CD4-positive, alpha-beta T cell treated with Interleukin-12 subunit alpha and Interleukin-12 subunit beta, for 1 hour (primary cell): ENCODE measurements at places on chromosomes 13 and 19.

GRCh38 chr19:16382775-16383543 is 58.3 kb downstream of the KLF2 start:
- peak; percentile 85 for DNase-seq

DNA sequence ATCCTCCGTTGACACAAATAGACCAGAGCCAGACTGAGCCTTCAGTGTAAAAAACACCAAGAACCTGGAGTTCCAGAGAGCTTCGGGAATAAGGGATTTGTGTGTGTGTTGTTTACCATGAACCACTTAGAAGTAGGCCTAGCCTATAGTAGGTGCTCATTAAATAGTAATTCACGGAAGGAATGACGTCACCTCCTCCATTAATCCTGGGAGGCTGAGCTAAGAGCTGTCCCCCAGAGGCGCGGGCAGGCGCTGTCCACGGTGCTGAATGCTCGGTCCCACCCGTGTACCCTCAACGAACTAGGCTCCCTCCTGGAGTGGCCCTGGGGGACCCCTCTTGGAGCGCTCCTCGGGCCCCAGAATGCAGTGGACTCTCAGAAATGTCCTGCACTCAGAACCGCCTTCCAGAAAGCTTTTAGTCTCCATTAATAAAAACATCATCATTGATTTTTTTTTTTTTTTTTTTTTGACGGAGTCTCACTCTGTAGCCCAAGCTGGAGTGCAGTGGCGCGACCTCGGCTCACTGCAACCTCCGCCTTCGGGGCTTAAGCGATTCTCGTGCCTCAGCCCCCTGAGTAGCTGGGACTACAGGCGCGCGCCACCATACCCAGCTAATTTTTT is 6.5 kb downstream of the UNC13A start:
- peak; percentile 26 for DNase-seq

DNA sequence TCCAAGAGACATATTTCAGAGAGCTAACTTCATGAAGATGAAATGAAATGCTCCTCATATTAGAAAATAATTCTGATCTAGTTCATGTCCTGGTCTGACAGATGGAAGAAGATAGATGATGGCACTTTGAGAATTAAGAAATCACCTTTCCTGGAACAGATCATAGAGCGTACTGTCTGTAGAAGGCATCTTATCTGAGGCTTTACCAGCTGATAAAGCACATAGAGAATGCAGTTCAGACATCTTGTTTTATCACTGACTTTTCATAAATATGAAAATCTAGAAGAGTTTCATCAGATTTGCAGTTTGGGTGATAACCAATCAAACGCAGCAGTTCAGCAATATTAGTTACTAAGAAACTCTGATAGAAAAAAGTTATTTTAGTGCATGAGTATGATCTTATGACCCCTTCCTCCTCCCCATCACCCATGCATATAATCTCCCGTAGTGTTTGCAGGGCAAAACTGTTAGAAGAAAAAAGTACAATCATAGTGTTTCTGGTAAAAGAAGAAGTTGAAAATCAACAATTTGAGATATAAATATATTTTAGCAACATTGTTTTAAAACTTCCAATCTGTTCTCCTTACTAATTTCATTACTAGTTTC is 585.2 kb downstream of the PCDH9 start:
- DNase-seq = no peak

GRCh38 chr13:53052675-53053074 is 24.1 kb downstream of the OLFM4 start:
- no peak for DNase-seq

DNA sequence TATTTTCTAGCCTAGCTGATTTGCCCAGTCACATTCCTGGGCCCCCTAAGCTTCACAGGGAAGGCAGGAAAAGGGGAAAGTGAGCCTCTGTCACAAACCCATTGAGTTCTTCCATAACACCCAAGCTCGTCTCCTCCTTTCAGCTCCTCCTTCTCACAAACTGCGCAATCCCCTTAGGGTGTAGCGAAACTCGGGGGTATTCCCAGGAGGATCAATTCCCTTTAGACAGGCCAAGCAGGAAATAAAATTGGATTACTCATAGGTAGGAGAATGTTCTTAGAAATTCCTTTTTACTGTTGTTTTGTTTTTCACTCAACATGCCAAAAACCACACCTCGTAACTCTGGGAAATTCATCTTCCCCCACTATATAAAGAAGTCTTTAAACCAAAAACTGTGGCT is 139.3 kb downstream of the IRS2 start:
- DNase-seq = no peak

DNA sequence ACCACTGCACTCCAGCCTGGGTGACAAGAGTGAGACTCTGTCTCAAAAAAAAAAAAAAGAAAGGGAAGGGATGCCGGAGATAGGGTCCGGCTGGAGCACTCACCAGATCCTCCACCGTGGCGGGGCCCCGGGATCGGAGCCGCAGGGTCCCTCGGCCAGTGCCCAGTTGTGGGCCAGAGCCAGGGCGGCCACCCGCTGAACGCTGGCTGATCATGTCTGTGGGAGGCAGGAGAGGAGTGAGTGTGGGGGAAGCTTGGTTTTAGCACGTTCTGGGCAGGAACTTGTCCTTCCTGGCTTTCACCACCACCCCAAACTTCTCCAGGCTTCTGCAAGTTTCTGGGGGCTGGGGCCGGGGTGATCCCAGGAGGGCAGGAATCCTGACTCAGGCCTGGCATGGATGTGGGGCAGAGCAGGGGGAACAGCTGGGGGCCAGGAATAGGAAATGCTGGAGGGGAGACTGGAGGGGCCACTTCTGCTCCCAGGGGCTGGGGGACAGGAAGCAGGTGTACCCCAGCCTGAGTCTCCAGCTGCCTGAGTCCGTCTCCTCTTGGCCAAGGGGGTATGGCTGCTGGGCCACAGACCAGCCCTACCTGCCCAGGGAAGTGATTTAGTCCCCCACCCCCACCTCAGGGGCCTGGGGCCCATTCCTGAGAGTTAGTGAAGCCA is 4.3 kb upstream of the PTGER1 start:
- no peak for DNase-seq

DNA sequence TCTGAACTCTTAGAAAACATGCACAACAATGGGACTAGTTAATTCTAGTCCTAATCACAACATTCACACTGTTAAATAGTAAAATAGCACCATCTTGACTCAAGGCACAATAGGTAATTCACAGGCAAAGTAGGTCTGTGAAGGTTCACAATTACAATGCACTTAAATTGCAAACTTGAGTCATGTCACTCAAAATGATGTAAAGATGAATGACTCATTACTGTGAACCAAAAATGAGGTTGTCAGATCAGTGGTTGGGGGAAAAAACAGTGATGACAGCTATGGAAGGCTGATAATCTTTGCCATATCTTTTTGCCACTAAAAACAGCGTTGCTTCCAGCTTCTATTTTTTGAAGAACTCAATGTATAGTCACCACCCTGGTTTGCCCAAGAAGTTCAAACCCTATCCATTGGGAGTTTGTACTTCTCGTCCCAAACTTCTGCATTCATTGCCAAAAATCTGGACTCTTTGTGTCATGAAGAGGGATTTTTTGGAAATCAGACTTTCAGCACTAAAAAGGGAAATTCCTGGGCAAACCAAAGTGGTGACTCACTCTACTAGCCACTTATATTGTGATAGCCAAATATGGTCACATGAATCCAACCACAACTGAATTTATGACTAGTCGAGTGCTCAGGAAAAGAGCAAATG is 200.9 kb upstream of the TMTC4 start:
- no peak for DNase-seq

GRCh38 chr19:54047616-54048015 is 16.1 kb downstream of the VSTM1 start:
- DNase-seq = no peak

GRCh38 chr13:78045916-78046315 is 127.3 kb upstream of the EDNRB start:
- DNase-seq = no peak
